Neural progenitor cell (in vitro differentiated cells): ENCODE measurements at places on chromosomes 1 and 21. TPM values are rescaled to one million over a fixed set of nuclear protein-coding genes. Genes with fewer than 3 reads are reported as not detected.
A peak's percentile ranks its signal among the peaks of the same experiment; 100 is the strongest.

Gene TTC24
- not detected in 2 replicates for total RNA-seq

Gene ATP1A2
- 88.6 and 154 TPM in 2 replicates for total RNA-seq

Gene FAM72C
- total RNA-seq = 8.1 and 14.8 TPM in 2 replicates

Gene FAAH
- 13.9 and 40.4 TPM in 2 replicates for total RNA-seq

Gene FCRL5
- not detected in 2 replicates for total RNA-seq

Gene CFAP107
- total RNA-seq = not detected in 2 replicates

Gene IRF6
- 0.34 and 3.3 TPM in 2 replicates for total RNA-seq

Gene DNASE2B
- total RNA-seq = not detected in 2 replicates

Gene COA7
- 10.9 and 13.0 TPM in 2 replicates for total RNA-seq

GRCh38 chr21:32499249-32500055, 85.9 kb downstream of the TCP10L start:
- H3K4me3 ChIP-seq = no peak overlapping the region
- H3K4me1 ChIP-seq = peaks cover 13% of the 10 kb centered on the region

DNA sequence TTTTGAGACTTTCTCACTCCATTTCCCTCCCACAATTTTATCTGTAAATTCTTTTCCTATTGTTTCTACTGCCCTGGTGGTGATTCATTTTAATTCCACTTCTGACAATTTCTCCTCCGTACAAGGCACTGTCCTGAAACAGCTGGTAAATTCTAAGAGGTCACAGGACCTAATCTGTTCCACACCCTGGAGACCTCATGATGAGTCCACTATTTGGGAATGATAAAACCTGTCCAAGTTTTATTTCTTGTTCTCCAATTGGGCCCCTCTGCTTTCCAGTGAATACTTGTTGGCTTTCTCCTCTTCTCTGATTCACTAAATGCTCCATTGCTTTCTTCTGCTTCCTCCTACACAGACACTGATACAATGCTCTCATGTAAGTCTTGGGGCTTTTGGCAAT, 343.1 kb upstream of the DUSP10 start:
- no peaks in the 10 kb centered on the region for H3K36me3 ChIP-seq
- H3K27me3 ChIP-seq = no peaks in the 10 kb centered on the region
- H3K27ac ChIP-seq = no peak overlapping the region
- no peak overlapping the region for H3K4me3 ChIP-seq

GRCh38 chr1:209645574-209646452, 6.4 kb downstream of the LAMB3 start:
- H3K27me3 ChIP-seq = no peaks in the 10 kb centered on the region
- H3K4me3 ChIP-seq = no peak overlapping the region
- DNase-seq = no peak
- H3K4me1 ChIP-seq = no peaks in the 10 kb centered on the region

- peaks cover 5% of the 10 kb centered on the region for H3K4me1 ChIP-seq
- no peak overlapping the region for H3K27ac ChIP-seq
Observed at GRCh38 chr1:114323959-114324661, 170.4 kb upstream of the SYT6 start.

GRCh38 chr1:5660141-5660935, 331.9 kb downstream of the NPHP4 start:
- no peak overlapping the region for H3K4me3 ChIP-seq
- no peak for DNase-seq
- H3K36me3 ChIP-seq = no peaks in the 10 kb centered on the region

GRCh38 chr1:244945109-244945671, 80.8 kb upstream of the HNRNPU start:
- H3K4me1 ChIP-seq = no peaks in the 10 kb centered on the region
- no peaks in the 10 kb centered on the region for H3K27me3 ChIP-seq
- no peak for DNase-seq
- H3K4me3 ChIP-seq = no peak overlapping the region
- H3K27ac ChIP-seq = no peak overlapping the region

DNA sequence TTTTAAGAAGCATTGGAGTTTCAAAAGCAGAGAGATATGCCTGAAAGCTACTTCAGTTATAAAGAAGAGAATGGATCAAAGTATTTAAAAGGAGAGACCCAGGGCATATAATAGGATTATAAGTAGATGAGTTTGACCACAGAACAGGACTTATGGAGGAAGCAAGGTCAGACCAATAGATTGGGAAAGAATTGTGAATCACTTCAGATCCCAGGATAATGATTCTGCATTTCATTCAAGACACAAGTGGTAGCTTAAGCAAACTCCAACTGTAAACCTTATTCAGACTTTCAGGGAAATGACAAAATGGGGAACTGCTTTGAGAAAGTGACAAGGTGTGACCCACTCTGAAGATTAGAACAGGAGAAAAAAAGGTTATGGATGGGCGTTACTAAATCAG, 18.9 kb upstream of the OR10J5 start:
- no peak overlapping the region for H3K4me3 ChIP-seq
- H3K27me3 ChIP-seq = no peaks in the 10 kb centered on the region
- no peak for DNase-seq

DNA sequence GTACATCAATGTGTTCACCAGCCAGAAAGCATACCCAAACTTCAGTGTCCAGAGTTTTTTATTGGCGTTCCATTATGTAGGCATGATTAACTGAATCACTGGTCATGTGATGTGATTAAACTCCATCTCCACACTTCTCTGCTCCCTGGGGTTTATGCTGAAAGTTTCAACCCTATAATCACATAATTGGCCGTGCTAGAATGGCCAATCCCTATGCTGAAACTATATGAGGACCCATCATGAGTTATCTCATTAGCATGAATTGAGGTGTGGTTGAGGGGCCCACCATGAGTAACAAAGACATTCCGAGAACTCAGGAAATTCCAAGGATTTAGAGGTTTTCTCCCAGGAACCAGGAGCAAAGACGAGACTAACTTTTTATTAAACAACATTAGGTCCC, 31.8 kb upstream of the FBXO28 start:
- no peaks in the 10 kb centered on the region for H3K36me3 ChIP-seq
- no peak overlapping the region for H3K27ac ChIP-seq
- no peaks in the 10 kb centered on the region for H3K27me3 ChIP-seq
- H3K4me1 ChIP-seq = peaks cover 10% of the 10 kb centered on the region

- no peak overlapping the region for H3K27ac ChIP-seq
- no peaks in the 10 kb centered on the region for H3K27me3 ChIP-seq
- DNase-seq = no peak
- no peaks in the 10 kb centered on the region for H3K4me1 ChIP-seq
- H3K36me3 ChIP-seq = no peaks in the 10 kb centered on the region
Observed at GRCh38 chr21:43306911-43307676, 119.8 kb downstream of the SIK1 start.

DNA sequence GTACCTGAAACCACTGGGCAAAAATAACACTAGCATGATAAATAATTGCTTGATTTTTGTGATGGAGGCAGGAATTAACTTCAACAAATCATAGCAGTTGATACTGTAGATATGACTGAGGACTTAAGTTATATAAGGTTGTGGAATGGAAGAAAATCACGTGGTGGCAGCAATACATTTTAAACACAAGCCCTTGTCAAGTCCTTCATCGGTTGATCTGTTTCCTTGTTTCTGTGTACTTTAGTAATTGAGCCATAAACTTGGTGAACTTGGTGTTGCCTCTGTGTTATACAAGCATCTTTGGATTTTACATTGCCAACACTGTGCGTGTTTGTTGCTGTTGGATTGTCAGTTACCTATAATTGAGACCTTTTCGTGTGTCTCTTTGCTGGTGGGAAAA, 114.4 kb downstream of the CAMTA1 start:
- no peak for DNase-seq
- H3K4me1 ChIP-seq = peaks cover 15% of the 10 kb centered on the region
- no peaks in the 10 kb centered on the region for H3K27me3 ChIP-seq
- H3K36me3 ChIP-seq = no peaks in the 10 kb centered on the region
- H3K4me3 ChIP-seq = no peak overlapping the region

DNA sequence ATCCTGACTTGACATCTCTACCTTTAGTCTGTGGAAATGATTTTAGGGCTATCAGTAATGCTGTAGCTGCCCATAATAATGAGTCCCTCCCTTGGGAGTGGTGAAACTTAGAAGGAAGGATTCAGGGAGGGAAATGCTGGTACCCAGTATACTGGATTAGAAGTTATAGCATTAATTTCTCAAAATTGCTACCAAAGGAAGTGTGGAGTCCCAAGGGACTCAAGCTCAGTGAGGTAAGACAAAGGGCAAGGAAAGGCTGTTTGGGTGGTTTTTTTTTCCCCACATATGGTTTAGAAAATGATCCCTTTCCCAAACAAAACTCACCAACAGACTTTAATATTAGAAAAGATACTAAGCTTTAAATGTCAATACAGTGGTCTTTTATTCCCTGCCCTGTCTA, 99.9 kb downstream of the CD247 start:
- H3K27ac ChIP-seq = no peak overlapping the region
- peaks cover 30% of the 10 kb centered on the region for H3K4me1 ChIP-seq
- H3K36me3 ChIP-seq = peaks cover 4% of the 10 kb centered on the region
- DNase-seq = no peak
- no peaks in the 10 kb centered on the region for H3K27me3 ChIP-seq
- H3K4me3 ChIP-seq = no peak overlapping the region

GRCh38 chr1:59186656-59187055, 110.2 kb upstream of the FGGY start:
- DNase-seq = no peak
- H3K4me3 ChIP-seq = no peak overlapping the region
- H3K4me1 ChIP-seq = no peaks in the 10 kb centered on the region
- no peak overlapping the region for H3K27ac ChIP-seq

DNA sequence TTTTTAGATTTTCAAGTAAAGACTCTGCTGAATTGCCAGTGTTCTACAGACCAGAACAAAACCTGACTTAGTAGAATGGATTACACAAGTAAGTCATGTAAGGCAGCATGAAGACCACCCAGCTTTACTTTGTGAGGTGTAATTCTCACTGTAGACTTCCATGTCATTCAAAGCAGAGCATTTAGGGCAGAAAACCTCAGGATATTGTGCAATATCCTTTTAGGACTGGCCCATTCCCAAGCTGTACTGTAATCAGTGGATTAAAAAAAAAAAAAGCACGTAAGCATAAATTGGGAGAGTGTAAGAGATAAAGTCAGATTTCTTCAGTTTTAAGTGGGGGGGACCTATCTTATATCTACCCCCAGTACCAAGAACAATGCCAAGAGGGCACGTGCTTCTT, 380.5 kb upstream of the PRMT6 start:
- no peak overlapping the region for H3K27ac ChIP-seq
- DNase-seq = no peak
- no peaks in the 10 kb centered on the region for H3K27me3 ChIP-seq
- no peaks in the 10 kb centered on the region for H3K36me3 ChIP-seq

- H3K4me3 ChIP-seq = no peak overlapping the region
- no peak overlapping the region for H3K27ac ChIP-seq
- no peaks in the 10 kb centered on the region for H3K4me1 ChIP-seq
- DNase-seq = no peak
- no peaks in the 10 kb centered on the region for H3K27me3 ChIP-seq
- no peaks in the 10 kb centered on the region for H3K36me3 ChIP-seq
Observed at GRCh38 chr1:219465212-219466093, 147.5 kb downstream of the ZC3H11B start.

DNA sequence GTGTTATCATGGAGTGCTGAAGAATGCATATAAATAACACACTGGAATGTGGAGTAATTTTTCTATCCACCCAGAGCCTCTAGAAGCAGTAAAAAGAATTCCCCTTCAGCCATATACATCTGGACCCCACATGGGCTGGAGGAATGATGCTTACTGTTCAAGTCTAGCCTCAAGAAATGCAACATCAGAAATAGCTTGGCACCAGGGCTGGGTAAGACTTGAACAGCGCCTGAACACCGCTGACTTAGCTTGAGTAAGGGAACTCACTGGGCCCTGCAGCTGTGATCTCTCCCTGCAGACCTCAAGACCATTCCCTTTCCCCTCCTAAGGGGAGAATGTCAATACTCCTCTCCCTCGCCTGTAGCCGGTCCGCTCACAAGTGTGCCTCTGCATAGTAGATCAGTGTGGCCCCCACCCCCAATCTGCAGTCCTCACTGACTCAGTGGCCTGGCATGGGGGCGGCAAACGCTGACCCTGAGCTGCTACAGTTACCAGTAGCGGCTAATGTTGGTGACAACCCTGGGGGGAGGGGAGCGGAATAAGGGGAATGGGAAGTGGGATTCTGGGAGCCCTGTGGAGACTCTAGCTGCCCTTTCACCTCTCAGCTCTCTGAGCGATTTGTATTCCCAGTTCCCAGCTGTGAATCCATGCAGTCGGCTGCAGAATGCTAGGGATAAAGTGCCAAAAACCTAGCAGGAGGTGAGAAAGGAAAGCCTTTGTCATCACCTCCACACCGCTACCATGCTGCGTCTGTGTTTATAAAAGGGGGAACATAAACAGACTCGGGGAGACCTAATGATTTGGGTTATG, 483.9 kb downstream of the DISC1 start:
- H3K27me3 ChIP-seq = no peaks in the 10 kb centered on the region
- peaks cover 51% of the 10 kb centered on the region for H3K4me1 ChIP-seq
- no peaks in the 10 kb centered on the region for H3K36me3 ChIP-seq
- no peak overlapping the region for H3K4me3 ChIP-seq
- H3K27ac ChIP-seq = peak overlapping the region; percentile 54
- DNase-seq = peak; percentile 89

GRCh38 chr1:155125946-155126555, 1.6 kb upstream of the EFNA1 start:
- H3K4me3 ChIP-seq = peak overlapping the region; percentile 64
- peaks cover 59% of the 10 kb centered on the region for H3K4me1 ChIP-seq
- DNase-seq = peak; percentile 70
- no peak overlapping the region for H3K27ac ChIP-seq

- no peak overlapping the region for H3K27ac ChIP-seq
- no peak overlapping the region for H3K4me3 ChIP-seq
- no peaks in the 10 kb centered on the region for H3K27me3 ChIP-seq
- H3K36me3 ChIP-seq = no peaks in the 10 kb centered on the region
Observed at GRCh38 chr1:86866665-86867064, 47.3 kb downstream of the SELENOF start.

DNA sequence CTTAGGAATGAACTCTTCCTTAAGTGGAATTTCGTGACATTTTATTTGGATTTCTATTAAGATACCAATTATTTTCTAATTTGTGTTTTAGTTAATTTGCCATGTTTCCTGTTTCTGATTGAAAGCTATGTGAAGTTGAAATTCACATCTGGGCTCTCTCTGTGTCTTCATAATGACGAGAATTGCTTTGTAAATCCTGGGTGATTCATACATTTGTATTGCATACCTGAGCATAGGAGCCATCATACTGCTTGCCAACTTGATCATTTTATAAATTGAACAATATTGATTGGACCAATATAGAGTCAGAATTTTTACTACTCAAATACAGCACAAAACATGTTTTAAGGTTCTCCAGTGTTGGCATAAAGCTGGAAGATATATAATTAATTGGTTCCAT, 817.9 kb downstream of the BRINP3 start:
- no peak for DNase-seq
- H3K27me3 ChIP-seq = no peaks in the 10 kb centered on the region

DNA sequence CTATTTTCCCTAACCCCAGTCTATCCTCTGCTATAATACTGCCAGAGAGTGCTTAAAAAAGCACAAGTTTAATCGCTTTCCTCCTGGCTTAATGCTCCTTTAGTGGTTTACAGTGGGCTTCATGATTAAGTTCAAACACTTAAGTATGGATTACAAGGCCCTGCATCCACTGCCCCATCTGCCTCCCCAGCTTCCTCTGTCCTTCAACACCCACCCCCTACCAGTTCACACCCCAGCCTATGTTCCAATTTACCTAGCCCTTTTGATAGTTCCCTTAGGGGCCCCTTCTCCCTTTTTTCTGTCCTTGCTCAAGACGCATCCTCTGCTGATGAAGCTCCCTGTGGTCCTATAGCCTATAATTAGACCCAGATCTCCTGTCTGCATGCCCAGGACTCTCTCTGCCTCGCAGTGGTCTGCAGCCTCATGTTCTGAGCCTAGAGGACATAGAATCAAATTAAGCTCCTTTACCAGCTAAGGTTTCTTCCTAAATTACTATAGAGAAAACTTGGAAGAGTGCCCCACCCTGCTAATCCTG, 212.5 kb downstream of the FGGY start:
- no peaks in the 10 kb centered on the region for H3K36me3 ChIP-seq
- H3K27me3 ChIP-seq = no peaks in the 10 kb centered on the region
- H3K4me1 ChIP-seq = peaks cover 8% of the 10 kb centered on the region
- no peak overlapping the region for H3K27ac ChIP-seq
- no peak overlapping the region for H3K4me3 ChIP-seq
